Cardiac fibroblast (primary cell): ENCODE measurements at places on chromosomes 1 and 21.

- no peak for DNase-seq
These were observed 7.5 kb downstream of the DDR2 start for GRCh38 chr1:162639718-162640117.

DNA sequence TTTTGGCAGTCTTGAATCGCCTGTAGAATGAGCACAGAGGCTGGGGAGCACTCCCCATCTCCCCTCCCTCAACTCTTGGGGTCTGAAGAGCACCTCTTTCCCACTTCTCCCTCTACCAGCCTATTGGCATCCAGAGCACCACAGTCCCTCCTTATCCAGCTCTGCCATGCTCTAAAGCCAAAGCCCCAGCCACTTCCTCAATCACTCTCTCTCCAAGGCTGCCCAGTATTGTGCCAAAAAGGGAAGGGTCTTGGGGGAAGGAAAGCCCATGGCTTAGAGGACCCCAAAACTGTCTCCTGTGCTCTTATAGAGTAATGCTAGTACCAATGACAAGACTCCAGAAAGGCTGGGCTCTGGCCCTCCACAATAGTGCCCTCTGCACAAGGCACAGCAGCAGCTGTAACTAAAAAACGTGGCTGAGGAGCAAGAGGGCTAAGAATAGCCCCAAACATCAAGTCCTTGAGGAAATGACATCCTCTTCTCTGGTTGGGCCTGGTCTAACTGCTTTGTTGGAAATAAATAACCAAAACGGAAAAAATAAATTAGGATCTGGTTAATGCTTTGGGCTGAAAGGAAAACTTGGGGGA is 28.4 kb downstream of the SLC27A3 start:
- no peak for DNase-seq

DNA sequence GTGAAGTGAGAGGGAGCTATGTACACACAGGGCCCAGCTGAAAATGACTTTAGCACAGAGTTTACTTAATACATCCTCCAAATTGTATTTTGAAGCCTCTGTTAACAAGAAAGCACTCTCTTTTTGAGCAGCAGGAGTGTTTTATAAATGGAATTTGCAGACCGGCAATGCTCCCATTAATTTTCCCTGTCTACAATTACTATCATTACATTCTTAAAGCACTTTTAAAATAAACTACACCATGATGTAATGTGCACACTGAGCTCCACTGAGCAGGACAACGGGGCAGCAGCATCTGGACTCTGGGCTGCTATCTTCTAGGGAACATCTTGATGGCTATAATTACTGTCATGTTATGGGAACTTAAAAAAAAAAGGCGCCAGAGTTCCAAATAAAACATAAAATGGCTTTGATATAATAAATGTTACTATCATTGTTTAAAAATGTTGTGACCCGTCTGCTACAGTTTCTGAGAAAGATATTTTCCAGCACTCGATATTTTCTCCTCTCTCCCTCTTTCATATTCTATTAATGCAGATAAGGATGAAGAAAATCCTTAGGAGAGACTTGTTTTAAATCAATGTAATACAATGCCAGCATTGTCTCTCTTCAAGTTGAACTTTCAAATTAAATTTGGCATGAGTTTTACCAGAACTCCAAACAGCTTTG is 150.9 kb downstream of the HLX start:
- no peak for DNase-seq

GRCh38 chr1:217063172-217063908 is 340.1 kb upstream of the ESRRG start:
- no peak for DNase-seq

DNA sequence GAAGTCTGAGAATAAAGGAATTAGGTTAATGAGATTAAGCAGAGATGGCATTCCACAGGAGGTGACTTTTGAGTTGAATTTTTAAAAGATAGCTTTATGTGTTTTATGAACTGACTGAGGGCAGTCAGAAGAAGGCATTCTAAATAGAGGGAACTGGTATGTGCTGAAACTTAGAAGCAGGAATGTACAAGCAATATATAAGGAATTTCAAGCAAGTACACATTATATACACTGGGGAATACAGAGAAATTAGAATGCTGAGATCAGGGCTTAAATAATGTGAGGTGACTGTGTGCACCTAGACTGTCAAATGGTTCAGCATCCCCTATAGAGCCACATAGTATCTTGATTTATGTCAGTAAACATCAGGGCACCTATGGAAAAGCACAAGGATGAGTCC is 19.3 kb downstream of the WNT2B start:
- DNase-seq: no peak

DNA sequence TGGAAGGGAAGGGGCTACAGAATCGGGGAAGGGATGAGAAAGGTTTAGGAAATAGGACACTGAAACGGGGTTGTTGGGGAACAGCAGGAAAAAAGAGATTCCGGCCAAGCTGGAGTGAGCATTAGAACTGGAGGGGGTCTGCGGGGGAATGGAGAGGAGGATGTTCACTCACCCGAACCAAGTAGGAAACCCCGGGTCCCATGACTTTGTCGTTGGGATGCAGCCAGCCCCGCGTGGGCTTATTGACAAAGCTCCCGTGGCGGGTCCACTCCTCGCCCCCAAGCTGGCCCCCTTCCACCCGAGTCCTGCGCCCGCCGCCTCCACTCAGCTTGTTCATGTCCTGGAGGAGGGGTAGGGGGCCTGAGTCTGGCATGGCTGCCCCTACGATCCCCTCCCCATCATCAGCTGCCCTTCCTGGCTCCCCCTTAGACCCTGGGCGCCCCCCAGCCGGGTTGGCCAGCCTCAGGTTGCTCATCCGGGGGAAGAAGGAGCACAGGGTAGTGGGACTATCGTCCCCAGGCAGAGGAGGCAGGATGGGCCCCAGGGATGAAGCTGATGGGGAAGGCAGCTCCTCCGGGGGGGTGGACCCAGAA is 591 bp downstream of the SHC1 start:
- peak; percentile 35 for DNase-seq

DNA sequence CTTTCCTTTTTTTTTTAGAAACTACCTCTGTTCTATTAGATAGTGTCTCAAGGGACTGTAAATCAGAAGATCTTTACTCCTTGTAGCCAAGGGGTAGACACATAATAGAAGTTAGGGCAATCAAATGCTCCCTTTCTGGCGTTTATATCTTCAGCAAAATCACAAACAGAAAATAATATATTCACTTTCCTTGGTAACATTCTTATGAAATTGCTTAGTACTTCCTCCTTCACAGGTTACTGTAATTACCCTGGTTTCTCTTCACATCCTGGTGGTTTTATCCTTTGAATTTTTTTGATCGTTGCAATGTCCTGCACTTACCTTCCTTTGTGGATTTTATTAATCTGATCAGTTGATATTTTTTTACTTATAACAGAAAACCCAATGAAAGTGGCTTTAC is 1064.9 kb downstream of the NCAM2 start:
- no peak for DNase-seq

DNA sequence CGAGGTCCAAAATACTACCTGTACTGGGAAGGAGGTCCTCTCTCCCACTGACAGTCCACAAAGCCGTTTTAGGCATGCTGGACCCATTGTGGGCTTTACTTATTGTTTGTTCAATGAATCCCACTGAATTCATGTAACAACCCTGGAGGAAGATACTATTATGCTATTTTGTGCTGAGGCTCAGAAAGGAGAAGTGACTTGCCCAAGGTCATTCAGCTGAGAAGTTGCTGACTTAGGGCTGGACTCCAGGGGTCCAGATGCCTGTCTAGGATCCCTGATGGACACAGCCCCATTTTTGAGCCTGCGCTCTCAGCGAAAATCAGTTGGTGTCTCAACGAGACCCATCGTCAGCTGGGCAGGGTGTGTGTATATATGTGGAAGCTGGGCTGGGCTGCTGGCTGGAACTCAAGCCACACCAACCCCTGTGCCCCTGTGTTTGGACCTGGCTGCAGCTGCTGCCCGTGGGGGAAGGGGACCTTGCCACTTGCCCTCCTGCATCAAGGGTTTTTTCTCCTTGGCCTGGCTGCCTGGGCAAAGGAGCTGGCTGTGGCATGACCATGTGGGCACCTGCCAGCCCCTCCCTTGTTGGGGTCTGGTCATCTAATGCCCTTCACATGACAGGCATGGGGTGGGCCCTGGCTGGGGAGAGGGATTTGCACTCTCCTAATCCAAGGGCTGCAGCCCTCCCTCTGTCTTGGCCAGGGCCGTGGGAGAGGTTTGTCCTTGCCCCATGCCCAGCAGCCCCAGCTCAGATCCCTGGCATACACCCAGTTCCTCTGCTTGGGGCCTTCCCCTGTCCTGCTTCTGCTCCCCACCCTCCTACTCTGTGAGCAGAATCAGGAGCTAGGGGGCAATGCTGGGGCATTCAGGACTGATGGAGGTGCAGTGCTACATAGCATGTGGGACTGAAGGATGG is 15.0 kb downstream of the KCNQ4 start:
- no peak for DNase-seq

DNA sequence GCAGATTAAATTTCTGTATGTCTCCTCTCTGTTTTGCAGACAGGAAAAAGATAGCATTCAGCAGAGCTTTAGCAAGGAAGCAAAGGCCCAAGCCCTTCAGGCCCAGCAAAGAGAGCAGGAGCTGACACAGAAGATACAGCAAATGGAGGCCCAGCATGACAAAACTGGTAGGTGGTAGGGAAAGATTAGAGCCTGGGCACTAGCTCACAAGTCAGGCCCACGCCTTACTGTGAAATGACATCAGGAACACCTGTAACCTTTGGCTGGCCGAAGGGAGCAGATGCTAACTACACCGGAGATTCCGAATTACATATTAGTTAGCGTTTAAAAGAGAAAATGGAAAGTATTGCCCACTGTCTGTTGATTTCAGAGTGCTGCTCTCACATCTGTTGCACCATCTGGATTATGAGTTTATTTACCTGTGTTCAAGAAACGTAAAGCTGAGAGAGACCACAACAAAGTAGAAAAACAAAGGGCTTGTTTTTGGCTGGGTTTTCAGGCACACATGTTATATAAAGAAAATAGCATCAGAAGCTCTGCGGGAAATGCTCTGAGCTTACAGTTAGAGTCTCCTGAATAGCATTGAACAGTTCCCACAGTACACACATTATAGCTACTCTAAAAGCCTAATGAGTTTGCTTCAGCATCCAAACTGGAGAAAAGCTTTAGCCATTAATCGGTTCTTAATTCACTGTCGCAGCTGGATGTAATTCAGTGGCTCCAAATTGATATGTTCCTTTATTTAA is 160.0 kb downstream of the SDCCAG8 start:
- no peak for DNase-seq

GRCh38 chr1:47866601-47867437 is 130.4 kb downstream of the TRABD2B start:
- peak; percentile 21 for DNase-seq

DNA sequence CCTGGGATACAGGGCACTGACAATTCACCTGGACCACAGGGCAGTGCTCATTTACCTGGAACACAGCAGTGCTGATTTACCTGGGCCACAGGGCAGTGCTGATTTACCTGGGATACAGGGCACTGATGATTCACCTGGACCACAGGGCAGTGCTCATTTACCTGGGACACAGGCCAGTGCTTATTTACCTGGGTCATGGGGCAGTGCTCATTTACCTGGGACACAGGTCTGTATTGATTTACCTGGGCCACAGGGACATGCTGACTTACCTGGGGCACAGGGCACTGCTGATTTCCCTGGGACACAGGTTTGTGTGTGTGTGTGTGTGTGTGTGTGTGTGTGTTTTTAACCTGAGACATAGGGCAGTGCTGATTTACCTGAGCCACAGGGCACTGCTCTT is 261.7 kb downstream of the MATN1 start:
- no peak for DNase-seq

- DNase-seq: no peak
These were observed 27.7 kb downstream of the S100A6 start for GRCh38 chr1:153507926-153508583.

- no peak for DNase-seq
These were observed 45.9 kb downstream of the MATN1 start for GRCh38 chr1:30677471-30677870.

DNA sequence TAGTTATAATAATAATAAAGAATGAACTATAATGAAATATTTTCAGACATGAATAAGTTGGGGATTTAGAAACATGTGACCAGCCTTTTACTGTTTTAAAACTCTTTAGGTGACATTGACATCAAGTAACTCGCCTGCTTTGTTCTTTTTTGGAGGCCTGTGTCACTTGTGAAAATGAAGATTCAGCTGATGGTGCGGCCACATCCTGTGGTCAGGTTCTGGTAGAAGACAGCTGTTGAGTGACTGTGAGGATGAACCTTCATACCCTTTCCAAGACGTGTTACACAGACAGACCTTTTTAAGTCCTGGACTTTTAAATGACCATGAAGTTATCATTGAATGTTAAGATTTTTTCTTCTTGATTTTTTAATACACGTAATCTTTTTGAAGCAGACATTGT is 10.3 kb downstream of the UTS2 start:
- no peak for DNase-seq

DNA sequence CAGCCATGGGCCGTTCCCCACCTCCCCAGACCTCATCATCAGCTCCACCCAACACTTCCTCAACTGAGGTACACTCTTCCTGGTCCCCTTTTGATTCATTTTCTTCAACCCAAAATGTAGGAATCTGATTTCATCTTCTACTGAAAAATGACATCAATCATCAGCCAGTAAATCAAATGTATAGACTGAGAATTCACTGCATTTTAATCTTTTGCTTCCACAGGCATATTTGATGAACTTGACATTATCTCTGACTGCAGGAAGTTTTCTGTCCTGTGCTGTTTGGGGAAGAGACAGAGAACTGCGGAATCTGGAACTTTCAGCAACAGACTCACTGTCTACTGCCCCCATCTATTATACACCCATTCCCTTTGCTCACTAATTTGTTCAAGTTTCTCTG is 7.8 kb downstream of the PYHIN1 start:
- DNase-seq: no peak

DNA sequence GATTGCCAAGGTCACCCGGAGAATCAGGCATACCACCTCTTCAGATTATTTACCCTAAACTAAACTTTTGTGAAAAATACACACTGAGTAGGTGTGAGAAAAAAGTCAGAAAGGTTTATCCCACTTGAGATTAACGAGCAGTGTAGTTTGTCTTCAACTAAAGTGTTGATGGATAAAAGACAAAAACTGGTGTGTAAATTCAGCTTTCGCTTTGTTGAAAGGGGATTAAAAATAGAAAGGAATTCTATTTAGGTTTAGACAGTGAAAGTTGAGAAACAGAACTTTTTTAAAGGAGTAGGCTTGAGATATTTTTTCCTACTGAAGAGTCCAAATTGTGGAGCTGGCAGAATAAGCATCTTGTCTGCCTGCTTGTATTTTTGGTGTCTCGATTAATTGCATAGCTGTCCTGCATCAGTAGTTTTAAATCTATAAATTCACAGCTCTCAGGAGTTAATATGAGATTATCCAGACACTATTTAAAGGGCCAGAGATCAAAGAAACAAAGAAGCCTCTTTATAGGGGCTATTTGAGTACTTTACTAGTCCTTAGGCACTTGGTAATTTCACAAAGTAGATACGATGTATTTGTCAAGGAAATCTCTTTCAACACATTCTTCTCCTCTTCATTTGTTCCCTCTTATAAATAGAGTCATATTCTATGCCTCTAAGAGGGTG is 46.7 kb upstream of the RABGAP1L start:
- DNase-seq: no peak

- no peak for DNase-seq
These were observed 313.6 kb downstream of the OLFM3 start for GRCh38 chr1:101683136-101683535.

- no peak for DNase-seq
These were observed 882.4 kb upstream of the ADGRL2 start for GRCh38 chr1:80918380-80918779.

GRCh38 chr1:182392050-182393028 is 749 bp upstream of the GLUL start:
- peak; percentile 54 for DNase-seq

- no peak for DNase-seq
These were observed 28.3 kb upstream of the NFASC start for GRCh38 chr1:204842369-204842768.
